Brain (organoid and tissue), 16 donors: ENCODE measurements at places on chromosomes 2 and 18. TPM values are rescaled to one million over a fixed set of nuclear protein-coding genes. Genes with fewer than 3 reads are reported as not detected.

Gene CYP27A1
- polyA plus RNA-seq: 56.6 TPM

Gene LINC00305
- not detected for polyA plus RNA-seq

Gene RFX8
- polyA plus RNA-seq: not detected

Gene CAPN14
- not detected for polyA plus RNA-seq

Gene TTR
- 2.4 TPM for polyA plus RNA-seq

Gene RAB31
- polyA plus RNA-seq: 28.7 TPM

Gene OST4
- polyA plus RNA-seq: 361 TPM

Gene LRP1B
- 0.98 TPM for polyA plus RNA-seq
